ENCODE measurements at places on chromosomes 5 and 9. TPM values are rescaled to one million over a fixed set of nuclear protein-coding genes. Genes with fewer than 3 reads are reported as not detected.

DNA sequence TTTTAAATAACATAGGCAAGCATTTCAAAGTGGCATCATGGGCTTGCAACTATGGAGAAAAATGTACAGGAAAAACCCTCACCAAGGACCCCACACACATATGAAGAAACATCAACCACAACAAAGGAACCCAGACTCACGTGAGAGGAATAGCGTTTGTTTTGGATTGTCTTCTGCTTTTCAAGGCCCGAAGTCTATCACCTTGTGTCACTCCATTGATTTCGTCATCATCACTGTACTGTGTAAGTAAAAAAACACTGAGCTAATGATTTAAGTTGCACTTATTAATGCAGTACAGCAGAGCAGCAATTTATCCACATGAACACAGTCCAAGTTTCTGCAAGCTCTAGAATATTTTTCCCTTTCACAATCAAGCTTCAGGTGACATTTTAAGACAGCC, 72.4 kb downstream of the HABP4 start:
- no peak overlapping the region for H3K4me3 ChIP-seq
- H3K27me3 ChIP-seq = no peaks in the 10 kb centered on the region
- H3K36me3 ChIP-seq = no peaks in the 10 kb centered on the region
- no peak for DNase-seq
- no peak overlapping the region for H3K27ac ChIP-seq
- H3K4me1 ChIP-seq = no peaks in the 10 kb centered on the region

GRCh38 chr5:169158764-169159163, 142.2 kb downstream of the SLIT3 start:
- H3K27me3 ChIP-seq = peaks cover 3% of the 10 kb centered on the region
- no peak overlapping the region for H3K27ac ChIP-seq
- DNase-seq = no peak

Gene NUP155
- total RNA-seq = 91.9 TPM

Gene LCN1
- not detected for total RNA-seq

DNA sequence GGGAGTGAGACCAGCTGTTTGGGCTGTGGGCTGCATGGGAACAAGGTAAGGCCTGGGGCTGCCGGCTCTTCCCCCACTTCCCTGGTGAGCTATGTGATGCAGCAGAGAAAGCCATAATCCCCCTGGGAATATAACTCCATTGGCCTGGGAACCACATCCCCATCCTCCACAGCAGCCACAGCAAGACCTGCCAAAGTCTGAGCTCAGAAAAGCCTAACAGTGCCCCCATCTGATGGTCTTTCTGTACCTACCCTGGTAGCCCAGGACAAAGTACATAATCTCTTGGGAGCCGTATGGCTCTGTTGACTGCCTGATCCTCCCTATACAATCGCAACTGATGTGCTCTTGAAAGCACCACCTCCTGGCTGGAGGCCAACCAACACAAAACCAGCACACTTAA, 432.6 kb downstream of the CDH18 start:
- no peak overlapping the region for H3K27ac ChIP-seq
- no peak for DNase-seq
- no peaks in the 10 kb centered on the region for H3K36me3 ChIP-seq
- H3K4me1 ChIP-seq = no peaks in the 10 kb centered on the region

Gene MYMK
- total RNA-seq = not detected

Gene SLC6A19
- total RNA-seq = not detected

Gene DNAH5
- not detected for total RNA-seq

DNA sequence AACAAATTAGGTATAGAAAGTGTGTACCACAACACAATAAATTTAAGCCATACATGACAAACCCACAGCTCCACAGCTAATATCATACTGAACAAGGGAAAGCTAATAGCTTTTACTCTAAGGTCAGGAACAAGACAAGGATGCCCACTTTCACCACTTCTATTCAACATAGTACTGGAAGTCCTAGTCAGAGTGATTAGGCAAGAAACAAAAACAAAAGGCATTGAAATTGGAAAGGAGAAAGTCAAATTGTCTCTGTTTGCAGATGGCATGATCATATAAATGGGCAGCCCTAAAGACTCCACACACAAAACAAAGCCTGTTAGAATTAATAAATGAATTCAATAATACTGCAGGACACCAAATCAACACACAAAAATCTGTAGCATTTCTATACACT, 548.8 kb downstream of the CTNND2 start:
- no peak for DNase-seq
- H3K4me1 ChIP-seq = no peaks in the 10 kb centered on the region
- H3K27ac ChIP-seq = no peak overlapping the region
- H3K27me3 ChIP-seq = no peaks in the 10 kb centered on the region

GRCh38 chr5:151084363-151084762, 3.5 kb upstream of the TNIP1 start:
- no peak overlapping the region for H3K27ac ChIP-seq
- DNase-seq = no peak
- no peak overlapping the region for H3K4me3 ChIP-seq
- no peaks in the 10 kb centered on the region for H3K36me3 ChIP-seq
- H3K4me1 ChIP-seq = peaks cover 5% of the 10 kb centered on the region
- no peaks in the 10 kb centered on the region for H3K27me3 ChIP-seq

- no peak overlapping the region for H3K27ac ChIP-seq
- no peak overlapping the region for H3K4me3 ChIP-seq
- H3K27me3 ChIP-seq = no peaks in the 10 kb centered on the region
- peak; percentile 75 for DNase-seq
Measured at GRCh38 chr9:87714819-87715218, 11.1 kb upstream of the CTSL start.

Gene MARCOL
- not detected for total RNA-seq

GRCh38 chr5:1889321-1890065, 6.8 kb upstream of the IRX4 start:
- peaks cover 100% of the 10 kb centered on the region for H3K27me3 ChIP-seq
- no peak for DNase-seq
- H3K4me3 ChIP-seq = no peak overlapping the region
- H3K27ac ChIP-seq = no peak overlapping the region
- no peaks in the 10 kb centered on the region for H3K4me1 ChIP-seq

DNA sequence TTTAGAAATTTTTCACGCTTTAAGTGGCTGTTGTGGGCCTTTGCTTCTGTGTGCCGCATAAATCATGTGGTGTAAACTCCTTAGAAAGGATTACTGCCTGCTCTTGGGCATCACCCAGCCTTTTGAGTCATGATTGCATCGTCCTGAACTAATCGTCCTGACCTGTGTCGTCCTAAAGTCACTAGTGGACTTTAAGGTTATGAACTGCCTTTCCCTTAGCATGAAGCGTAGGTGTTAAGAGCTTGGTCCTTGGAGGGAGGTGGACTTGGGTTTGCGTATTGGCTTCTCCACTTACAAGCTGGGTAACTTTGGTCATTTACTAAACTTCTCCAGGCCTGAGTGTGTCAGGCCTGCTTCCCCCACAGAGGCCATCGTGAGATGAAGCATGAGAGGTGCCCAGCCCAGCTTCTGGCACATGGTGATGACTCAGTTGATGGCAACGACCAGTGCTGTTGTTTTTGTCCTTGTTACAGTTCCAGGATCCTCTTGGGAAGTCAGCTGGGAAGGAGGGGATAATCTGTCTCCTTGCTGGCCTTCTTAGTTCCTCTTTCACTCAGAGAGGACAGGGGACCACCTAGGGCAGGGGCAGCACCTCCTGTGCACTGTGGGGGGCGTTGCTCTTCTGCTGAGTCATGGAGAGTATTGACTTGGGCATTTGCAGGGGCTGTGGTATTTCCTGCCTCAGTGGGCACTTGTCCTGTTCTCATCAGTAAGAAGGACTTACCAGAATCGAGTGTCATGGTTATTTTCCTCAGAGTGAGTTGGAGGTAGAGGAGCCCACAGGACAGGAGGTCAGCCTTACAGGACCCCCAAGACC, 54.2 kb upstream of the NCS1 start:
- H3K36me3 ChIP-seq = peaks cover 15% of the 10 kb centered on the region
- H3K27me3 ChIP-seq = no peaks in the 10 kb centered on the region
- H3K4me3 ChIP-seq = no peak overlapping the region
- peaks cover 32% of the 10 kb centered on the region for H3K4me1 ChIP-seq
- H3K27ac ChIP-seq = peak overlapping the region; percentile 81

DNA sequence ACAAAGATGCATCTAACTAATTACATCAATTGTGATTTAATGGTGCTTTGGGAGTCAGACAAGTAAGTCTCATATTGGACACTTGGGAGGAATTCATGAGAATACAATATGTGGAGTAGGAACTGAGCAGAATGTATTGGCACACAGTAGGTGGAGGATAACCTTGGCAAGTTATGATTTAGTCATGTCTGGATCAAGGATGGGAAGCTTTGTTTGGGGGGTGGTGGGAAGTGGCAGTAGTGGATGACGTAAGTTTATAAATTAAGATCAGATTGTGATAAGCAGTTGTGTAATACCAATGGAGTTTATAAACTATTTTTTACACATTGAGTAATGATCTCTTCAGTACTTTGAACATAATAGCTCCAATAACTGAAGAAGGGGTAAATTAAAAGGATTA, 67.0 kb downstream of the SGCD start:
- H3K27me3 ChIP-seq = no peaks in the 10 kb centered on the region

- H3K36me3 ChIP-seq = no peaks in the 10 kb centered on the region
- no peaks in the 10 kb centered on the region for H3K4me1 ChIP-seq
- no peaks in the 10 kb centered on the region for H3K27me3 ChIP-seq
- no peak overlapping the region for H3K27ac ChIP-seq
- no peak overlapping the region for H3K4me3 ChIP-seq
Measured at GRCh38 chr9:93154293-93154903, 20.3 kb upstream of the NINJ1 start.

Gene PCDHGB4
- total RNA-seq = 2.5 TPM

- no peak overlapping the region for H3K27ac ChIP-seq
- DNase-seq = no peak
Measured at GRCh38 chr9:1354086-1354485, 303.9 kb downstream of the DMRT2 start.

Gene NFIB
- total RNA-seq = 41.2 TPM

Gene KCNV2
- total RNA-seq = not detected

GRCh38 chr5:159152876-159153275, 53.2 kb upstream of the EBF1 start:
- H3K36me3 ChIP-seq = peaks cover 25% of the 10 kb centered on the region
- DNase-seq = no peak
- no peaks in the 10 kb centered on the region for H3K27me3 ChIP-seq

DNA sequence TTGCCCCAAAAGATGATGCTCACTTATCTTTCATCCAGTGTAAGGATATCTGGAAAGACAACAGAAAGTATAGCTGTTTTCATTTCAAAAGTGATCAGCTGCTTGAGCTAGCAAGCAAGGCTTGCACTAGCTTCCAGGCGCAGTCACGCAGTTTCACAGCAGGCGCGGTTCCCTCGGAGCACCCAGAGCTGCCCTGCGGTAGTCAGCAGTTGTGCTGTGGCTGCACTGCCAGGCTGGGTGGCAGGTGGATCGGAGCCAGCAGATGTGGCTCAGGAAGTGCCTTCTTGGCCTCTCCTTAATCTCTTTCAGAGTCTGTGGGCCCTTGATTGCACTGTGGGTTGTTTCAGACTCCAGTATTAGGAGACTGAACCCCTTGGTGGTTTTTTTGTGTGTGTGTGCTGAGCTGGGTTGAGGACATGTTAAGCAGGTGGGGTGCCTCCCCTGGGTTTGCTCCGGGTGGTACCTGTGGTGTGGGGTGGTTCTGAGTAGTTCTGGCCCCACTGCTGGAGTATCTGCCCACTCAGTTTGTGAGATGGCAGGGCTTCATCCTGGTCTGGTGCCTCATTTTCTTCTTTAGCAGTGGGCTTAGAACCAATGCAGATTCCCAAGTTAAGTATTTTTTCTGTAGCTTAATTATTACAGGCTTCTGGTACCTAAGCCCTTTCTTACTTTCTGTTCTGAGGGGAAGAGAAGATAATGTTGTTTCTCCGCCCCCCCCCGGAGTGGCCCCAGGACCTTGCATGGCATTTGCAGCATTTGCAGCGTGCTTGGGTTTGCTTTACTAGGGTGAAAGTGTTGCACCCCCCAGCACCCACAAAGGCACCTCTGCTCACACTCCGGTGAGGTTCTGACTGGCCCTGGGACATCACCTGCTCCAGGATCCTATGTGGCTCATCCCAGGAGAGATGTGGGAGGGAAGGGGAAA, 16.4 kb downstream of the TENT4A start:
- peak overlapping the region; percentile 52 for H3K27ac ChIP-seq
- no peaks in the 10 kb centered on the region for H3K36me3 ChIP-seq
- H3K27me3 ChIP-seq = no peaks in the 10 kb centered on the region
- H3K4me3 ChIP-seq = peak overlapping the region; percentile 6
- H3K4me1 ChIP-seq = peaks cover 70% of the 10 kb centered on the region

DNA sequence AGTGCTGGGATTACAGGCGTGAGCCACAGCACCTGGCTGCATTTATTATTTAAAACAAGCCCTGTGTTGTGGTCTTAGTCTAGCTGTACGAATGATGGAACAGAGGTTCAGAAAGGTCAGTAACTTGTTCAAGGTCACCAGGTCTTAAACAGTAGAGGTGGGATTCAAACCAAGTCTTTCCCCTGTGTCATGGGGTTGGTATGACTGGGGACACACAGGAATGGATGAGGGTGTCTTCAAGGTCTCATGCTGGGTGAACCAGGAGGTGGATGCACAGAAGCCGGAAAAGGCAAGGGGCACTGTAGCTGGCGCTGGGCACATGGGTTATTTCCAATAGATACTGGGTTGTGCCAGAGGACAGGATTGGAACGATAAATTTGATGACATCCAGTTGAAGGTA, 32.2 kb upstream of the TJP2 start:
- H3K36me3 ChIP-seq = no peaks in the 10 kb centered on the region
- no peak for DNase-seq
- H3K4me3 ChIP-seq = no peak overlapping the region

DNA sequence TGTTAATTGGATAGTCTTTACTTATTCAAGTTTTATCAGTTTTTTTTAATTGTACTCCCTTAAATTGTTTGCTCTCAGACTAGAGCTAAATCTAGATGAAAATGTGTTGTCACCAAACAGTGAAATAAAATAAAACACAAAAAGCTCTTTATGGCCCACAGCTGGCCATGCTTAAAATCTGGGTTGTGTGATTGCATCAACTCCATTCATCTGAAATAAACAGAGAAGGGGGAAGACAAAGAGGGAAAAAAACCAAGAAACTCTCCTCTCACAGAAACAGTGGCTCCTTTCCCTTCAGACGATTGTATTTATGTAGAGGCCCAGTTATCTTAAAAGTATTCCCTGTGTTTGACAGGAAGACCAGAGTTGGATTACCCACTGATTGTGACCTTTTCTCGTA, 422.4 kb downstream of the IRX1 start:
- H3K4me1 ChIP-seq = no peaks in the 10 kb centered on the region
- no peak for DNase-seq
- H3K27ac ChIP-seq = no peak overlapping the region
- no peak overlapping the region for H3K4me3 ChIP-seq
- no peaks in the 10 kb centered on the region for H3K36me3 ChIP-seq
- no peaks in the 10 kb centered on the region for H3K27me3 ChIP-seq

- DNase-seq = no peak
- H3K27ac ChIP-seq = no peak overlapping the region
- peaks cover 37% of the 10 kb centered on the region for H3K36me3 ChIP-seq
- H3K4me3 ChIP-seq = no peak overlapping the region
Measured at GRCh38 chr9:16023446-16023845, 470.6 kb downstream of the CCDC171 start.

- no peak overlapping the region for H3K27ac ChIP-seq
- H3K4me3 ChIP-seq = no peak overlapping the region
- no peaks in the 10 kb centered on the region for H3K36me3 ChIP-seq
- DNase-seq = no peak
- no peaks in the 10 kb centered on the region for H3K27me3 ChIP-seq
- no peaks in the 10 kb centered on the region for H3K4me1 ChIP-seq
Measured at GRCh38 chr9:76598981-76599380, 140.0 kb downstream of the GCNT1 start.

Gene CTXN3
- not detected for total RNA-seq
